Activated B cell treated with CpG ODN at 0.5 μM for 24 hours (primary cell): ENCODE measurements at places on chromosomes 6 and 20.

- no peak for DNase-seq
Observed at GRCh38 chr20:41734506-41734945, 116.3 kb upstream of the CHD6 start.

DNA sequence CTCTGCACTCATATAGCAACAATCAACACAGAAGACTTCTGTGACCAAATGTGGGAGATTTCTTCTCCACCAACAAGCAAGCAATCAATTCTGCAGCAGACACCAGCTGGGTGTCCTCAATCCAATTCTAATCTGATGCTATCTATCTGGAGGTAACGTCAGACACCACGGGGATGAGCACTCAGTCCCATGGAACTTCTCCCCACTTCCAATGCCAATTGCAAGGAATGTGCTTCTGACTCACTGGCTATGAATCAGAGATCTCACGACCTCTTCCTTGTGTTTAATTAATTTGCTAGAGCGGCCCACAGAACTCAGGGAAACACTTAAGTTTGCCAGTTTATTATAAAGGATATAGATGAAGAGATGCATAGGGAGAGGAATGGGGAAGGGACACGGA, 103.5 kb upstream of the SIRPG start:
- DNase-seq, result no peak

- no peak for DNase-seq
Observed at GRCh38 chr6:80234908-80235307, 128.4 kb downstream of the BCKDHB start.

- DNase-seq, result no peak
Observed at GRCh38 chr6:116533233-116533957, 12.1 kb downstream of the TRAPPC3L start.

DNA sequence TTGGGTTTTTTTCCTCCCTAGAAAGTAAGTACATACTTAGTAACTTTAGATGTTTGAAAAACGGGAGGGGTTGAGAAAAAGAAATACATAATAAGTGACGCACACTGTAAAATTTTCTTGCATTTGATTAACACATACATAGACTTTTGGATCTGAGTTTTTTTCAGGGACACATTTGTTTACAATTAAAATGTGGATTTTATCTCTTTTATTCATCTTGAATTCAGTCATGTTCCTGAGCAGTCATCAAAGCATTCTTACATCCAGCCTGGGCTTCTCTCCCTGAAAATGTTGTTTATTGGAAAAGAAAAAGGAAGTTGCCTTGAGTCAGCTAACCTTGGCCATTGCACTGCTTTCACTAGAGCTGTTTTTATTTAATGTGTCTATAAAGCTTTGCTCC, 8.7 kb upstream of the RPP40 start:
- DNase-seq, result no peak

- no peak for DNase-seq
Observed at GRCh38 chr6:156617941-156618340, 159.2 kb upstream of the ARID1B start.

GRCh38 chr20:50838707-50839385, 44.0 kb downstream of the BCAS4 start:
- DNase-seq, result no peak

GRCh38 chr20:32206760-32207625, 550 bp downstream of the PLAGL2 start:
- DNase-seq, result no peak

GRCh38 chr20:46652699-46653098, 1.4 kb upstream of the SLC13A3 start:
- DNase-seq, result no peak

DNA sequence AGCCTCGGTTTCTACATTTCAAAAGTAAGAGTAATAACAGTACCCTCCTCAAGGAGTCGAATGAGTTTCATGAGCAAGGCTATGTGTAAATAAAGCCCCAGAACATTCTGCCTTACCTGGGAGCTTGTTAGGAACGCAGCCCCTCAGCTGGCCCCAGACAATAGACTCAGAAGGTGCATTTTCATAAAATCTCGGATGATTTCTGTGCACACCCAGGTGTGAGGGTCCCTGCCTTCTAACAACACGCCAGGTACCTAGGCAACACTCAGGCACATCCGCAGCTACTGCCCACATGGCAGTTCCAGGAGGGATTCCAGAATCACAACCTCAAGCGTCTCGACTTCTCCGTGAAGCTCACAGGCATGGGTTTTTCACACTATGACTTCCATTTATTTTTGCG, 226.5 kb upstream of the CDH4 start:
- DNase-seq, result no peak

GRCh38 chr6:166459906-166460305, 77.2 kb upstream of the MPC1 start:
- DNase-seq, result no peak
